IMR-90 (cell line): ENCODE measurements at places on chromosomes 5 and 9.

DNA sequence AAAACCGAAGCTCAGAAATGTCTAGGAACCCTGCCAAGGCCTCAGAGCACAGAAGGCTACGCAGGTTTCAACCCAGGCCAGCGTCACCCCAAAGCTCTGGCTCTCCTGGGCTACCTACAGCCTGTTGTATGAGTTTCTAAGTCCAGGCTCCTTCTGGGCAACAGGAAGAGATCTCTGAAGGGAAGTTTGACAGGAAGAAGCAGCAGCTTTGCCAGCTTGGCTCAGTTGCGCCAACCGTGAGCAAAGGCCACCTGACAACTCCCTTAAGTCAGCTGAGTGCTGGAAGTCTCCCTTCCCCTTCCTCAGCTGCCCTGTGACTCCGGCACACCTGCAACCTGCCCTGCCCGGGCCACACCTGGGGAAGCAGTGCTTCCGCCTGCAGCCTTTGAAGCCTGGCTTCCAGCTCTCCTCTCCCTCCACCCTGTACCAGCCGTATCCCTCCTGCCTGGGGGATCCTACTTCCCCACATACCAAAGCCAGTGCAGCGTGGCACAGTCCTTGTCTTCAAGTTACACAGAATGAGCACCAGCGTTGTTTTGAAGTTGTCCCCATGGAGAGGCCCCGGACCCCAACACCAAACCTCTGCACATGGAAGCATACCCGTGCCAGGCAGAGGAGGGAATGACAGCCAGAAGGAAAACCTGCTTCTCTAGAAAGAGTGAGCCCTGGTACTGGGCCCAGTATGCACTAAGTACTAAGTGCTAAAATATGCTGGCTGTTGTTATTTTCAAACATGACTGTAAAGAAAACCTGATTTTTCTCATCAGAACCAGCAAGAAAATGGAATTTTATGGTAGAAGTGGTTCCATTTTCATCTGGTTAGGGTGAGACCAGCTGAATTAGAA, 36.5 kb downstream of the SHB start:
- no peaks in the 10 kb centered on the region for H3K36me3 ChIP-seq
- no peaks in the 10 kb centered on the region for H3K27me3 ChIP-seq
- no peak for DNase-seq
- H3K27ac ChIP-seq, result peak overlapping the region; percentile 25
- H3K4me3 ChIP-seq, result no peak overlapping the region

- H3K27ac ChIP-seq, result no peak overlapping the region
- no peak overlapping the region for H3K4me3 ChIP-seq
- no peaks in the 10 kb centered on the region for H3K27me3 ChIP-seq
- H3K4me1 ChIP-seq, result no peaks in the 10 kb centered on the region
- DNase-seq, result peak; percentile 38
These were observed 36.1 kb downstream of the CAAP1 start for GRCh38 chr9:26856413-26857032.

GRCh38 chr5:102561894-102562760, 63.3 kb upstream of the SLCO6A1 start:
- H3K27me3 ChIP-seq, result no peaks in the 10 kb centered on the region
- peak; percentile 1 for DNase-seq
- H3K4me3 ChIP-seq, result no peak overlapping the region
- no peak overlapping the region for H3K27ac ChIP-seq

DNA sequence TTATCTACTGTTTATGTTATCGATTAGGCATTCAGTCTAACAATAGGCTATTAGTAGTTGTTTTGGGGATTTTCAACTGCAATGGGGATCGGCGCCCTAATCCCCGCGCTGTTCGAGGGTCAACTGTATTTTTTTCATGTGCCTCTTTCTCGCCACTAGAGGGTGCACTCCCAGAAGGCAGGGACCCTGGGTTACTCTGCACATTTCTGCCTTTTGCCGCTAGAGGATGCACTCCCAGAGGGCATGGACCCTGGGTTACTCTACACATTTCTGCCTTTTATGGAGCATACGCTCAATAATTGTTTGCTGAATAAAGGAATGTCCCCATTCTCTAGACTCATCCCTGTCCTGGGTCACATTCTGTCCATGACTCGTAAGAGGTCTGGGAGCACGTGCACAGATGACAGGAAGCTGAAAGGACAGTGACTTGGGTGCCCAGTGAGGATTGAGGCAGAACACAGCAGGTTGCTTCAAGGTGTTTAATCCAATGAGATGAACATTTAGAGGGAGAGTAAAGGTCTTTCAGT, 27.9 kb upstream of the RECK start:
- DNase-seq, result peak; percentile 38
- H3K4me1 ChIP-seq, result peaks cover 2% of the 10 kb centered on the region; the same call in 1 of the 2 replicates
- no peak overlapping the region; the same call in 1 of the 2 replicates for H3K27ac ChIP-seq
- H3K4me3 ChIP-seq, result no peak overlapping the region

- no peaks in the 10 kb centered on the region for H3K4me1 ChIP-seq
- no peak overlapping the region for H3K27ac ChIP-seq
- no peak overlapping the region for H3K4me3 ChIP-seq
- H3K27me3 ChIP-seq, result no peaks in the 10 kb centered on the region
- DNase-seq, result no peak
These were observed 124.6 kb downstream of the MAST4 start for GRCh38 chr5:66720780-66721179.

DNA sequence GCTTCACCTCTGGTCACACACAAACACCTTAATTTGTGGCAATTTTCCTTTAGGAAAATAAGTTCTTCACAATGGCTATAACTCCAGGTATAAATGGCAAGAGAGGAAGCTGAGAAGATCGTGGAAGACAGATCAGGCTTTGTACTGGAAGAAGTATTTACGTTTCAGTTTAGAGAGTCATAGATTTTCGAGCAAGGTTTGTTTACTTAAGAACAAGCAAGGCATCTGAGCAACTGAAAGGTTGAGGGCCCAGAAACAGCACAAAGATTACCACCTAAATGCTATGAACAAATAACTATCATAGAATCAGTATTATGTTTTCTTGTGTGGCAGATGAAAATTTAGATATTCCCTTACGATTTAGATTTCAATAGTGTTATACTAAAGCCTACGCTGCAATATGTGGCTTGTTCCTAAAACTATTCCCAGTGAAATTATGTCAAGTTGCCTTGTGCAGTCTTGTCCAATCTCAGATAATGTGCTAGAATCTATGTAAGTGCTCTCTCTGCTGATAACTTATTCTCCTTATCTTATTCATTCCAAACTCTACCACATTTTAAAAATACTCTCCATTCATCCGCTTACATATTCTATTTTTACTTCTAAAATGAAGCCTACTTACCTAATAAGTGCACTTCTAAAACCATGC, 6.7 kb downstream of the SLCO4C1 start:
- H3K27me3 ChIP-seq, result no peaks in the 10 kb centered on the region
- H3K27ac ChIP-seq, result no peak overlapping the region
- no peak for DNase-seq
- H3K36me3 ChIP-seq, result no peaks in the 10 kb centered on the region
- no peaks in the 10 kb centered on the region for H3K4me1 ChIP-seq

DNA sequence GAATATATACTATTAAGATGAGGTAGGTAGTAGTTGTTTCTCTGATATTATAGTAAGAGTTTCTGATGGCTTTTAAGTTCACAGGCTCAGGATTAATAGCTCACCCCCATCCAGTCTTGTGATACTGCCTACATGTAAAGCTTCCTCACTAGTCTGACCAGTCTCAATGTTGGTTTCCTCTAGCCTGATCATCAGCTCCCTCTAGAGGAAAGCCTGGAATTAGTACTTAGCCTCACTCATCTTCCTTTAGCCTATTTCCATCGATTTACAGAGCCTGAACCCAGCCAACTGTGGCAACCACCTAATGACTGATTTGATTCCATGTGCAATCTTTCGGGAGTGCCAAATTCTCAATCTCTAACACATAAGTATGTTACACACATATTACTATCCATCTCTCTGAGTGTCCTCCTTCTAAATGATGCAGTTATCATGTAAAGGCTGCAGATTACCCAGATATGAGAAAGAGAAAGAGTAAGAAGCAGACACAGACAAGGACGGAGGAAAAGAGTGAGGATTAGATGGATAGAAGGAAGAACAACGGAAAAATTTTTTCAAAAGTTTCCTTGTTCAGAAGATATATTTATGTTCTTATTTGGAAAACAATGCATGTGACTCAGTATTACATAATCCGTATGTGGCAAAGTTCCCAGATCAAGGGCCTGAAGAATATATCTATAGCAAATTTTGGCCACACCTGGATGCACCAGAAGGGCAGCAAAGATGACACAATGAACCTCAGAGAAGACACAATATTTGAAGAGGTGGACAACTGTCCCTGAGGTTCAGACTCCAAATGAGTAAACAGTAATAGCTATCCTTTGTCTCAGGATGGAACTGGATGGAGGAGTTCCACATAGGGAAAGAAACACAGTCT, 333.7 kb downstream of the ELAVL2 start:
- no peak overlapping the region for H3K27ac ChIP-seq
- no peak overlapping the region for H3K4me3 ChIP-seq
- H3K36me3 ChIP-seq, result no peaks in the 10 kb centered on the region
- peak; percentile 0 for DNase-seq
- no peaks in the 10 kb centered on the region for H3K27me3 ChIP-seq

GRCh38 chr5:38601863-38602298, 45.4 kb upstream of the LIFR start:
- H3K36me3 ChIP-seq, result no peaks in the 10 kb centered on the region
- no peaks in the 10 kb centered on the region; the same call in 1 of the 2 replicates for H3K27me3 ChIP-seq
- DNase-seq, result peak; percentile 79
- H3K4me1 ChIP-seq, result peaks cover 20% of the 10 kb centered on the region

DNA sequence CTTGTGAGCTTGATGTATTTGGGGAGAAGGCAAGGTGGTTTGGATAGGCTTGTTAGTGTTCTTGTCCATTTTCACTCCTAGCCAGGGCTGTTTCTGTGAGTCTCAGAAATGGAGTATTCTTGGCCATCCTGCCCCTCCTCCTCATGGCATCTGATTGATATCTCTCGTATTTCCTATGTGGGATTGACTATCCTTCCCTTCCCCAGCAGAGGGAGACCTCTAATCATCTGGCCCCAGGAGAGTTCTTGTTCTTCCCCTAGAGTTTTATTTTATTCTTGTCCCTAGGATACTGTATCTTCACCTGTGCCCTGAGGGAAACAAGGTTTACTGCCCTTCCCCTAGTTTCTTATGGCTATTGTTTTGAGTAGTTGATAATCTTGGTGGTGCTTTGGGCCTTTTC, 114.4 kb downstream of the VPS13A start:
- H3K36me3 ChIP-seq, result peaks cover 2% of the 10 kb centered on the region; the same call in 1 of the 2 replicates
- no peak overlapping the region for H3K4me3 ChIP-seq
- peaks cover 4% of the 10 kb centered on the region for H3K4me1 ChIP-seq

- H3K36me3 ChIP-seq, result no peaks in the 10 kb centered on the region
- no peak for DNase-seq
- no peaks in the 10 kb centered on the region for H3K4me1 ChIP-seq
These were observed 675.0 kb upstream of the NUDT12 start for GRCh38 chr5:104237586-104237985.

GRCh38 chr5:109225716-109226625, 183.8 kb downstream of the PJA2 start:
- H3K4me1 ChIP-seq, result no peaks in the 10 kb centered on the region
- no peaks in the 10 kb centered on the region for H3K36me3 ChIP-seq
- no peaks in the 10 kb centered on the region; the same call in none of the 2 replicates for H3K27me3 ChIP-seq
- DNase-seq, result no peak

GRCh38 chr5:31487506-31487905, 44.4 kb downstream of the DROSHA start:
- no peaks in the 10 kb centered on the region for H3K27me3 ChIP-seq
- no peak overlapping the region for H3K27ac ChIP-seq
- H3K4me1 ChIP-seq, result peaks cover 4% of the 10 kb centered on the region; the same call in 1 of the 2 replicates
- H3K36me3 ChIP-seq, result peaks cover 23% of the 10 kb centered on the region
- H3K4me3 ChIP-seq, result no peak overlapping the region
- DNase-seq, result peak; percentile 11

GRCh38 chr5:115271295-115272050, 8.8 kb upstream of the PGGT1B start:
- no peak overlapping the region for H3K27ac ChIP-seq
- peaks cover 2% of the 10 kb centered on the region; the same call in 1 of the 2 replicates for H3K4me1 ChIP-seq
- no peaks in the 10 kb centered on the region for H3K27me3 ChIP-seq

DNA sequence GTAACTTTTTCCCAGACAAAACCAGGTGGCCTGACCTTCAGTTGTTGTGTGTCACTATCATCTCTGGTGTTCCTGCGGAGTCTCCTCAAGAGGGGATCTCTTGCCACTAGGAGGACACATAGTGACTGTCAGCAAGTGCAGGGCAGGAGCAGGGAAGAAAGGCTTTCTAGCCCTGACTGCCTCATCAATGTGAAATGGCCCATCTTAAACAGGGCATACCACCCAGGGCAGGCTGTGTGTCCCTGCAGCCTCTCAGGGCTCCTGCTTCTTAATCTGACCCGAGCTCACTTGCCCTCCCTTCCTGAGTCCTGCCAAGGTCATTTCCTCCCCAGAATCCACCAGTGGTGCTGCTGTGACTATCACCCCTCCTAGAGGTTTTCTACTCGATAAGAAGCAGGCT, 57.4 kb upstream of the SIMC1 start:
- H3K27ac ChIP-seq, result no peak overlapping the region
- DNase-seq, result no peak
- no peak overlapping the region for H3K4me3 ChIP-seq
- no peaks in the 10 kb centered on the region for H3K36me3 ChIP-seq
- peaks cover 7% of the 10 kb centered on the region; the same call in 1 of the 2 replicates for H3K4me1 ChIP-seq

DNA sequence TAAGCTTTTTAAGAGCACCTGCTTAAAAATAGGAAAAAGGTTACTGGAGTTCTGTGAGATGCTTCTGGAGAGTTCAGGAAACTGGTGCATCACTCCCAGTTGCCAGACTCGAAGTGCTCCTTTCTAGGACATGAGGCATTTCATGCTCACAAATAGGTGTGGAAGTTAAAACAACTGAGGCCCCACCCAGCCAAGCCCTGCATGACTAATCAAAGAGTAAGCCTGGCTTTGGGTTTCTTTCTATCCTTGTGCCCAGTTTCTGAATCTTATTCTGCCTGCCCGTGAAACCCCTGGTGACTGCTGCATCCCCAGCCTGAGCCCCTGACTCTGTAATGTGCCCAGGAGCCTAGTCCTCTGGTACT, 7.7 kb downstream of the SPINK9 start:
- no peaks in the 10 kb centered on the region for H3K36me3 ChIP-seq
- H3K27me3 ChIP-seq, result no peaks in the 10 kb centered on the region
- no peak overlapping the region for H3K4me3 ChIP-seq
- H3K27ac ChIP-seq, result no peak overlapping the region
- no peak for DNase-seq

DNA sequence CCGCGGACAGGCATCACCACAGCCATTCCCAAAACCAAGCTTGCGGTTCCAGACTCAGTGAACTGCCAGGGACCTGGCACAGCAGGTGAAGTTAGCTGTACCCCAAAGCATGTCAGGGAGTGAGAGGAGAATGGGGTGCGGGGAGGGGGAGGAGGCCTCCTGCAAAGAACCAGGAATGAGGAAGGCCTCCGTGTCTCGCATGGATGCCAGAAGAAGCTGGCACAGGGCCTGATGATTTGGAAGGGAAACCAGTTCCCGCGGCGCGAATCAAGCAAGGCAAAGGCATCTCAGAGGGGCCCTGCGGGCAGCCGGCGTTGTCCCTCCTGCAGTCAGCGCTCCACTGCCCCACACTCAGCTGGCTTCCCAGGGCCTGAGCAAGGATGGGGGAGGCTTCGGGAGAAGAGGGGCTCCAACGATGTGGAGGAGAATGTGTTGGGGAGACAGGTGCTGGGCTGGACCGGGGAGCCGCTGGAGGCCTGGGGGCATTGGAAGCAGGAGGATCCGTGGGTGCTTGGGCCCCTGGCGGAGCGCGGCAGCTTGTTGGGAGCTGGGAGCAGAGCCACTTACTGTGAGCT, 14.6 kb downstream of the SLC9A3 start:
- no peak overlapping the region for H3K27ac ChIP-seq
- no peak for DNase-seq
- H3K27me3 ChIP-seq, result peaks cover 44% of the 10 kb centered on the region

- H3K4me1 ChIP-seq, result no peaks in the 10 kb centered on the region
- no peak overlapping the region for H3K4me3 ChIP-seq
- no peak for DNase-seq
- H3K36me3 ChIP-seq, result no peaks in the 10 kb centered on the region
These were observed 33.4 kb upstream of the VDAC1 start for GRCh38 chr5:134038138-134038537.
